ENCODE measurements at places on chromosomes 1 and 21.

DNA sequence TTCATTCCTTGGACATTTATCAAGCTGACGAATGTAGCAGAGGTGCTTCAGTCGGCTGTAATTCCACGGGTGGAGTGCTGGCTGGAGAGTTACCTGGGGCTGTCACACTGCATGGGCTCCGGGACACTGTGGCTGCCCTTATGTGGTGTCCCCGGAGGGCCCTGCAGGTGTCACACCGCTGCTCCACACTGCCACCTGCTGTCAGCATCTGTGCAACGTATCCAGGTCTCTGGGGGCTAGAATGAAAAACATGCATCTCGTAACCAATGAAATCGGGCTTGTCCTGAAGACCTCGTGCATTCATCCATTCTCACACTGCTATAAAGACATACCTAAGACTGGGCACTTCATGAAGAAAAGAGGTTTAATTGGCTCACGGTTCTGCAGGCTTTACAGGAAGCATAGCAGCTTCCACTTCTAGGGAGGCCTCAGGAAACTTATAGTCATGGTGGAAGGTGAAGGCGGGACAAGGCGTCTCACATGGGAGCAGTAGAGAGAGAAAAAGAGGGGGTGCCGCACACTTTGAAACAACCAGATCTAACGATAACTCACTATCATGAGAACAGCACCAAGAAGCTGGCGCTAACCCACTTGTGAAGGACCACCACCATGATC is 46.7 kb upstream of the PCBP3 start:
- H3K27me3 ChIP-seq, result no peaks in the 10 kb centered on the region
- no peak overlapping the region for H3K27ac ChIP-seq
- no peak for DNase-seq
- H3K4me3 ChIP-seq, result no peak overlapping the region
- no peaks in the 10 kb centered on the region for H3K36me3 ChIP-seq
- H3K4me1 ChIP-seq, result no peaks in the 10 kb centered on the region

DNA sequence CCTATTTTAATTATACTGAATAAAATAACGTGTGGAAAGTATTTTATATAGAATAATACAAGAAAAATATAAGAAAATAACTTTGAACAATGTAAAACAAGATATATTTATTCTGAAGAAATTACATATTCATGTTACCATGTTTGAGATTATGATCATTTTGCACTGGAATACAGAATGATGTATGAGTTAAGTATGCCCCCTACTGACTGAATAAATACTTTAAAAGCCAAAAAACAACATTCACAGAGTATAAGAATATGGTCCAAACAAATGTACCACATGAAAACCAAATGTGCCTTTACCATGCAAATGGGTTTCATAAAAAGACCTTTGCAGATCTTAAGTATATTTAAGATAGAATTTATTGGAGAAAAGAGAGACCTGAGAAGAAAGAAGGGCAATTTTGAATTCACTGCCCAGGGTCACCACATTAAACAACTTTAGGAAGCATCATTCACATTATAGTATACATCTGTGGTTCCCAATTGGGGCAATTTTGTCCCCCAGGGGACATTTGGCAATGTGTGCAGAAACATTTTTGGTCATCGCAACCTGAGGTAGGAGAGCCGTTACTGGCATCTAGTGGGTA is 136.6 kb upstream of the GFI1 start:
- H3K27ac ChIP-seq, result no peak overlapping the region
- H3K27me3 ChIP-seq, result no peaks in the 10 kb centered on the region
- H3K4me3 ChIP-seq, result no peak overlapping the region
- no peak for DNase-seq

- H3K4me3 ChIP-seq, result no peak overlapping the region
- H3K27me3 ChIP-seq, result no peaks in the 10 kb centered on the region
- no peak overlapping the region for H3K27ac ChIP-seq
- DNase-seq, result no peak
- H3K36me3 ChIP-seq, result no peaks in the 10 kb centered on the region
- peaks cover 57% of the 10 kb centered on the region for H3K4me1 ChIP-seq
These were observed 24.6 kb upstream of the PRSS38 start for GRCh38 chr1:227790868-227791267.

GRCh38 chr1:224267925-224268324 is 62.0 kb downstream of the NVL start:
- no peak for DNase-seq
- no peaks in the 10 kb centered on the region for H3K4me1 ChIP-seq
- no peaks in the 10 kb centered on the region for H3K36me3 ChIP-seq

- peak within 1 kb of the TSS; percentile 32 for H3K4me3 ChIP-seq
- peaks cover 17% of the 10 kb centered on the region for H3K4me1 ChIP-seq
- H3K36me3 ChIP-seq, result no peaks in the 10 kb centered on the region
- no peak for DNase-seq
These were observed at the start of the genes PLA2G2C and UBXN10 for GRCh38 chr1:20185834-20186782. PLA2G2C (minus strand) TSS chr1:20186518; CDS start chr1:20177363, 9,155 bp downstream. UBXN10 (plus strand) TSS chr1:20186096; CDS start chr1:20190562, 4,466 bp downstream.

DNA sequence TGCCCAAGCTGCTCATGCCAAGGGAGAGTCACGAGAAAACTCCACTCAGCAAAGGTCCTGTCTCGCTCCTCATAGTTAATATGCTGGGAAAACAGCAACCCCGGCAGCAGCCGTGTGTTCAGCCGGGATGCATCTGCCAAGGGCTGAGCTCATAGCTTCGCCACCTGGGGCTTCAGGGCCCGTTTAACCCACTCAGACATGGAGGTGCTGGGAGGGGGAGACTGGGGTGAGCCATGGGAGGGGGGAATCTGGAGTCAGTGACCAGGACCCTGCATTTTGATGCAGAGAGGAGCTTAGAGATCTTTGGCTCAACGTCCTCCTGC is 283.4 kb downstream of the PTPRU start:
- no peaks in the 10 kb centered on the region for H3K4me1 ChIP-seq
- H3K4me3 ChIP-seq, result no peak overlapping the region
- H3K27ac ChIP-seq, result no peak overlapping the region
- peak; percentile 22 for DNase-seq

- peak overlapping the region; percentile 96 for H3K4me3 ChIP-seq
- H3K27ac ChIP-seq, result peak overlapping the region; percentile 91
- H3K36me3 ChIP-seq, result peaks cover 20% of the 10 kb centered on the region
- peaks cover 29% of the 10 kb centered on the region for H3K4me1 ChIP-seq
These were observed 797 bp downstream of the CC2D1B start for GRCh38 chr1:52365071-52365745.

- no peak overlapping the region for H3K27ac ChIP-seq
- no peaks in the 10 kb centered on the region for H3K27me3 ChIP-seq
- DNase-seq, result no peak
- H3K4me3 ChIP-seq, result no peak overlapping the region
- H3K4me1 ChIP-seq, result peaks cover 84% of the 10 kb centered on the region
- H3K36me3 ChIP-seq, result no peaks in the 10 kb centered on the region
These were observed 54.5 kb downstream of the CD34 start for GRCh38 chr1:207856276-207857023.

DNA sequence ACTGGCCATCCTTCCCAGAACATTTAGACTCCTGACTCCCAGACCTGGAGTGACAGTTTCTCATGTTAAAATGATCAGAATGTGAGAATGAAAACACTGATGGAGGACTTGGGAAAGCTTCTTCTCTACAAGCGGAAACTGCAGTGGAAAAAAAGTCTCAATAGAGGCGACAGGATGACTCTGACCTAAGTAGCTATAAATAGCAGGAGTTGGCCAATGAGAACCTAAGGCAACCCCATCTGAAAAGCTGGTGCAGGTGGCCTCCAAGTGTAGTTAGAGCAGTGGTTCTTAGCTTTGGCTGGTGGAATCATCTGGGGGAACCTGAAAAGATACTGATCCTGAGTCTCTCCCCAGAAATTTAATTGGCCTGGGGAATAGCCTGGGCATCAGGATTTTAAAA is 44.2 kb upstream of the EXOSC10 start:
- peaks cover 8% of the 10 kb centered on the region for H3K4me1 ChIP-seq
- no peaks in the 10 kb centered on the region for H3K27me3 ChIP-seq
- no peak for DNase-seq
- H3K4me3 ChIP-seq, result no peak overlapping the region

DNA sequence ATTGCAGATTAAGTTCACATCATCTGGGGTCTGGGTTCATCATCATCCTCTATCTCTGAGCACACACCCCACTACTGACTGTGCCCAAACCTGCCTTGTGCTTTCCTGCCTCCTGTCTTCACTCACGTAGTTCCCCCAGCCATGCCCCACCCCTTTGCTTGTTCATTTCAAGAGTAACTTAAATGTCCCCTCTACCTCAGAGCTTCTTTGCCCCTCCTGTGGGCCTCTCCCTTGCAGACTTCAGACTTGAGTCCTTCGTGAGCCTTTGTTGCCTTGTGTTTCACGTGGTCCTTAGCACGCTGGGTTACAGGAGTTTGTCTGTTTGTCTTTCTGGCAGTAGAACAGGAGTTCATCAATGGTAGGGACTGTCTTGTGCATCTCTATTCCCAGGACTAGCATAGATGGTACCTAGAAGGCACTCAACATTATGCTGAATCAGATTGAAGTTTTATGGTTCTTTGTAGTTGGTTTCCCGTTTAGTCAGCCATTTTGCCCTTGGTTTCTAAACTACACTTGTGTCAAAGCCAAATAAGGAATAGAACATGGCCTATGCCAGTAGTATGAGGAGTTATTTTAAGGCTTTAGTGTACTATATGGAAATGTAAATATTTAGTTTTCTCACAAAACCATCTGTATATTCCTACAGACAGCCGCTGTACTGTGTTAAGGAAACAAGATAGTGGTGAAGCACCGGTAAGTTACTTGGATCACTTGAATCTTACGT is 86.2 kb downstream of the TTC3 start:
- no peaks in the 10 kb centered on the region for H3K27me3 ChIP-seq
- H3K36me3 ChIP-seq, result peaks cover 51% of the 10 kb centered on the region
- no peak overlapping the region for H3K27ac ChIP-seq
- H3K4me3 ChIP-seq, result no peak overlapping the region

DNA sequence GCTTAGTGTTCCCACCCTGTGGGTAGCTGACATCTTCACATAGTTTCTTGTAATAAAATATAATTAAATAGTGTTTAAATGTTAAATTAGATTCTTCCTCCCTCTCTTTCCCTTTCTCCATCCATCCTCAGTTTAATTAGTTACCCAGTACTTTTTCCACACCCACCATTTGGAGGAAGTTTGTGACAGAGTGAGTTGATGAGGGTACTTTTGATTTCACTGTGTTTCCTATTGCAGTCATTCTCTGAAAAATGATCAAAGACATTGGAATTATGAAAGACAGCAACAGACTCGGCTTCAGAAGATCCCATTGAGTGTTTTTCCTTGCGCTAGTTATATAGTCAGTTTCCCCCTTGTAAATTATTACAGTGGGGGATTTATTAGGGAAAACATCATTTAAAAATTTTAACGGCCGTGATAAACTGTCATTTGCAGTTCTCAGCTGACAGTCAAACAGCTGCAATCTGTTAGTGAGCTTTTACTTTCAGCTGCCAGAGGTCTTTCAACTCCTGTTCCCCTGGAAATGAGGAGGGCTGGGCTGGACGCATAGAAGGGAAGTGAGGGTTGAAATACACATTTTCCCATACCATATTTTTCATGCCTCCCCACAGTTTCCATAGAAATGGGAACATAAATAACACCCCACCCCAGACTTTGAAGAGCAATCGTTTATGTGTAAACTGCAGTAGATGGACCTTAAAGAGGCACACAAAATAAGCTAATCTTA is 61.3 kb upstream of the CACYBP start:
- no peak overlapping the region for H3K27ac ChIP-seq
- H3K36me3 ChIP-seq, result no peaks in the 10 kb centered on the region
- H3K4me3 ChIP-seq, result no peak overlapping the region
- no peak for DNase-seq

- no peaks in the 10 kb centered on the region for H3K4me1 ChIP-seq
- no peak overlapping the region for H3K27ac ChIP-seq
- no peak for DNase-seq
These were observed 39.3 kb upstream of the WLS start for GRCh38 chr1:68271596-68271995.

GRCh38 chr1:50422946-50423669 is at the start of gene DMRTA2:
DMRTA2 (minus strand) TSS chr1:50423443; CDS start chr1:50421536, 1,907 bp downstream.
- peaks cover 70% of the 10 kb centered on the region for H3K4me1 ChIP-seq
- no peaks in the 10 kb centered on the region for H3K36me3 ChIP-seq
- DNase-seq, result no peak
- no peak within 1 kb of the TSS for H3K27ac ChIP-seq
- H3K27me3 ChIP-seq, result peaks cover 45% of the 10 kb centered on the region

- no peak overlapping the region for H3K27ac ChIP-seq
- H3K4me1 ChIP-seq, result peaks cover 52% of the 10 kb centered on the region
- no peak overlapping the region for H3K4me3 ChIP-seq
- DNase-seq, result no peak
- H3K36me3 ChIP-seq, result no peaks in the 10 kb centered on the region
These were observed 76.5 kb upstream of the WDR26 start for GRCh38 chr1:224510880-224511645.

DNA sequence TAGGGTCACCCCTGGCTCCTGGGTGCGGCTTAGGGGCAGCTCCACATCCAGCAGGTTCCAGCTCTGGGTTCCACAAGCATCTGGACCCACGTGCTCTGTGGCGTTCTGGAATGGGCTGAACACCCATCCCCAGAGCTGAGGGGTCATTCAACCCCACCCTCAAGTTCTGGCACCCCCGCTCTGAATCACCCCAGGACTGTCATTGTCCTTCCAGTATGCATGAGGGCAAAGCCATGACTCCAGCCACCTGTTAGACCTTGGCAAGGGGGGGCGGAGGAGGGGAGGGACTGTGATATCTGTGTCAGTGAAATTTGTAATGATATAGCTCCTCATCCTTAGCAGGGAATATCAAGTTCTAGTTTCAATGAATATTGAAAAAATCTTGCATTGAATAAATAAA is 12.3 kb downstream of the INSRR start:
- H3K27ac ChIP-seq, result no peak overlapping the region
- H3K4me3 ChIP-seq, result no peak overlapping the region
- peaks cover 5% of the 10 kb centered on the region for H3K4me1 ChIP-seq
- no peak for DNase-seq
- H3K36me3 ChIP-seq, result no peaks in the 10 kb centered on the region
- no peaks in the 10 kb centered on the region for H3K27me3 ChIP-seq

GRCh38 chr1:197937892-197938291 is 20.7 kb downstream of the LHX9 start:
- H3K4me1 ChIP-seq, result no peaks in the 10 kb centered on the region
- no peak overlapping the region for H3K4me3 ChIP-seq
- H3K36me3 ChIP-seq, result no peaks in the 10 kb centered on the region

DNA sequence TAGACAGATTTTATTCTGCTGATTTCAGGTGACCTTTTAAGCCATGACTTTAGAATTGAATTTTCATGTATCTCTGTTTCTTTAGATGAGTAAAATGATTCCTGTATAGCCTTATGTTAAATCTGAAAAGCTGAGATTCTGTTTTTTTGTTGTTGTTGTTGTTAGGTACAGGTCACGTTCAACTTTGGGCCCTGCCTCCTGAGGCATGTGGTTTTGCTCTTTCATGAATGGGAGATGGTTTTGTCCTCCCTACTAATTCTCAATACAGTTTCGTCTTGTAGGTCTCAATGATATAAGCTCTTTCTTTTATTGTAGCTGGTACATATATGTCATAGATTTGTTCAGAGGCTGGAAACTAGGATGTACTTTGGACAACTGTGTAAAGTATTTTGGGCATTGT is 79.6 kb downstream of the CDC14A start:
- H3K4me1 ChIP-seq, result no peaks in the 10 kb centered on the region
- H3K27ac ChIP-seq, result no peak overlapping the region
- no peak overlapping the region for H3K4me3 ChIP-seq
- no peaks in the 10 kb centered on the region for H3K27me3 ChIP-seq

All from vagina (tissue), 2 donors.